ENCODE measurements at places on chromosomes 13 and 19.
A peak's percentile ranks its signal among the peaks of the same experiment; 100 is the strongest.

DNA sequence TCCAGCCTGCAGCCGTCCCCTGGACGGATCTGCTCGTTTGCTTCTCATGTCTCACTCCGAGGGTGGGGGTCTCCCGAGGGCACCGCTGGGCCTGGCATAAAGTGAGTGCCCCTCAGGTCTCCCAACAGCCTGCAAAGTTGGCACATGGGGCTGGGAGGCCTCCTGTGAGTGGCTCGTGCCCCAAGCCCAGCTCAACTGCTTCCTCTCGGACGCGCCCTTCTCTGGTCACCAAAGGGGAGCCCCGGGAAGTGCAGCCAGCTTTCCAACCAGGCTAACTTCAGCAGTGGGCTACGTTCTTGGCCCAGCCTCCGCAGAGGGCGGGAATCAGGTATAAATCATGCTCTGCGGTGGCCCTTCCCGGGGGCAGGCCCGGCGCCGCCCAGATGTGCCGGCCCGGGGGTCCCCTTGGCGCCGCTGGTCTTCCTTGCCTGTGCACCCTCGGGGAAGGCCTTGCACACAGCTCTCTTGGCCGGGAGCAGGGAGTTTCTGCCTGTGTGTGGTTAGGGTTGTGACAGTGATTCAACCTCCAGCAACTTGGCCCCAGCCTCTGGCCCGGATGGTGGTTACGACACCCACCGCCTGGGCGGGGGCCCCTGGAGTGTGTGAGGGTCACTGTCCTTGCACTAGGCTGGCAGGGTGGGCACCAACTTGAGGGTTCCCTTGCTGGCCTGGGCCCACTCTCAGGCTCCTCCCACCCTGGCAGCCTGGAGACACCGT is 20.7 kb downstream of the CEBPG start:
- no peak for DNase-seq

DNA sequence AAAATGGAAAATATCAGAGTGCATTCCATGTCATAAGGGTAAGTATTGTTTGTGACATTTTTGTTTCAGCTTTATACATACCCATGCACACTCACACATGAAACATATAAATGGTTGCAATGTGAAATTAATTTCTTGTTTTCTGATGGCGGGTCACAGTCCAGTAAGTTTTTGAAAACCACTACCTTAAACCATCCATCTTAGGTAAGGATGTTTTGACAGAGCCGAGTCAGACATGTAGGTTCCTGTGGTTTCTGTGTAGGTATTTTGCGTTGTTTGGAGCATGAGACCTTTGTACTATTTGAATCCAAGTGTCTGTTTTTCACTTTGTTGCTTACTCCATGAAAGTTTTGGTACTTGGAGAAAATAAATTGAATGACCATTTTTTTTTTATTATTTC is 121.7 kb downstream of the B3GLCT start:
- DNase-seq, result no peak

DNA sequence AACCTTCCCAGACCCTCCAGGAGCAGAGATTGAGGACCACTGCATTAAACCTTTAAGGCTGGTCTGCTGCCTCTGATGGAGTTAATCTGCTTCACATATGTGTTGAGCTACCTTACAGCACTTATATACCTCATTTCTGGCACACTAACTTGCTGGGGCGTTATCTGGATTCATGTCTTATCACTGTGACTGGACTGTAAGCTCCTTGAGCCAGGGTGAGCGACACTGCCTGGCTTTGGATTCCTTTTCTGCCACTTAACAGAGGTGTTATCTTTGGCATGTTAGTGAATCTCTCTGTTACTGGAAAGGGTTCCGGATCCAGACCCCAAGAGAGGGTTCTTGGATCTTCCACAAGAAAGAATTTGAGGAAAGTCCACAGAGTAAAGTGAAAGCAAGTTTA is 69.8 kb upstream of the RGCC start:
- no peak for DNase-seq

DNA sequence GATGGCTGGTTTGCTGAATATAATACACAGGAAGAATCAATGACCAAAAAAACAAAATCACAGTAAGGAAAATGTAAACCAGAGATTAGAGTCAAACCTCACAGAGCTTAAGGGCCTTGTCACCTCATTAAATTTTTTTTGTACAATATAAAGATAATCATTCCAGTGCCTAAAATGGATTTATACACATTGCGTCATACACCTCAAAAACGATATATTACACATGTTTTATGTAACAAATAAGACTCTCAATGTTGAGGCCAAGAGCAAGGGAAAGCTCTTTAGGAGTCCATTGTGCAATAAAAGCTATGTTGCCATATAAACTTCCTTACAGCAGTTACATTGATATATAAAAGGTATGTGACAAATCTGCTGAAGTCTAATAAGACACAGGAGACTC is 856.7 kb upstream of the SLITRK1 start:
- DNase-seq, result no peak

- no peak for DNase-seq
These were observed 2.4 kb upstream of the RGL3 start for GRCh38 chr19:11421371-11422098.

DNA sequence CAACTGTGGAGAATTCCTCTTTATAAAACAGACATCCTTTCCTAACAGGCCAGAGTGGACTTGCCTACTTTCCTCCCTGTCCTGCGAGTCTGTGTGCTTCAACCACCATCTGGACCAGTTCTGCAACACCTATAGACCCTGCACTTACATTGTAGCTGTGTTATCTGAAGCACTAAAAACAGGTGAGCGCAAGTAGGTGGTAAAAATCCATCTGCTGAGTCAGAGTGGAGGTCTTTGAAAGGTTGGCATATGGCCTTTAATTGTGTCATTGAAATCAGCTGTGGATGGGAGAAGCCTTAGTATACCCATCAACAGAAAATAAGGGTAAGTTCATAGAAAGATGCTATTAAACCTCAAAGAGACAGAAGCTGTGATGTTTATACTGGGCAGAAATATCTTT is 7.6 kb upstream of the NALCN start:
- no peak for DNase-seq

DNA sequence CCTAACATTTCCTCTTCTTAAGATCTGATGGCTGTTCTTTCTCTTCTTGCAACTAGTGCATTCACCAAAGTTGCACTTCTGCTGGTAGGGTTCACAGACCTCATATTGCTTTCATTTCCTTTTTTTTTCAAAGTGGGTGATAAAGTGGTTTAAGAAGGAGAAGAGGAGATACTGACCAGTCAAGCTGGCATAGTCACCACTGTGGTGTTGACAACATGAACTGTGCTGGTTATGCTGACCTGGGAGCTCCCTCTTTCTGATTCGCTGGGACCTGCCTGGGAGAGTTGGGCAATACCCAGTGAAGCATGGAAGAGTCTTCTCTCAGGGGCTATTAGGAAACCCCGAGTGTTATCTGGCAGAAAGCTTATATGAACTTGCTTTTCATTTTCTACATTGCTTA is 222.9 kb downstream of the SLITRK5 start:
- DNase-seq, result no peak

- DNase-seq, result no peak
These were observed 442 bp downstream of the RAB8A start for GRCh38 chr19:16111909-16112752.

GRCh38 chr19:9857920-9858746 is 23.0 kb downstream of the PIN1 start:
- no peak for DNase-seq

DNA sequence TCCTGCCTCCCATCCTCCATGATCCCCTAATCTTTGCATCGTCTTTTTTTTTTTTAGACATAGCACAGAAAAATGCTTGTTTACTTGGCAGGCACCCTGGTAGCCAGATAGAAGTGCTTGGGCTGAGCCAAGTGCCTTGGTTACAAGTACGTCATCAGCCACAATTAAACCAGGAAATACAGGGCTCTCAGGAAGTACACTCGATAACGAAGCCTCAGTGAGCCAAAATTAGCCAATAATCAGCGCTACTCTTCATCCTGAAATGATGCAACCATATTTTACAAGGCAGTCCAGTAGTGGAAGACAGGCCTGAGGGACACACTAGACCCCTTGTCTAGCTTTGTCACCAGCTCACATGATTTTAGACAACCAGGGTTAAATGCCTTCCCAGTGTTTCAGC is 194.0 kb upstream of the NBEA start:
- no peak for DNase-seq

DNA sequence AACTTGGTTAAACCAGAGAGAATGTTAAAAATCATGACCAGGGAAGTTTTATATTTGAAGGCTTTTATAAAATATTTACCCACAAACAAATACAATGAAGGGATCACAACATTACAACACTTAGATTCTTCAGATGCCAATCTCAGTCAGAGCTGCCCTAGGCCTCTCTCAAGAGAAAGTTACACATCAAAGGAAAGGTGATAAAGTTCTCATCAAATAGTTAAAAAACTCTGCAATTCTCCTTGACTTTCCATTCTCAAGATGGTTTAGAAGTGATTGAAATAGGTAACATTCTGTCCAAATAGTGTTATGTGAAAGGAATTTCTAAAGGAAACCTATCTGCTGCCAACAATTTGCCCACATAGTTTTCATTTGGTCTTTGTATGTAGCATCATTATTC is 1115.2 kb upstream of the MIR17HG start:
- DNase-seq, result no peak

GRCh38 chr13:99042521-99043250 is 64.8 kb upstream of the DOCK9 start:
- no peak for DNase-seq

DNA sequence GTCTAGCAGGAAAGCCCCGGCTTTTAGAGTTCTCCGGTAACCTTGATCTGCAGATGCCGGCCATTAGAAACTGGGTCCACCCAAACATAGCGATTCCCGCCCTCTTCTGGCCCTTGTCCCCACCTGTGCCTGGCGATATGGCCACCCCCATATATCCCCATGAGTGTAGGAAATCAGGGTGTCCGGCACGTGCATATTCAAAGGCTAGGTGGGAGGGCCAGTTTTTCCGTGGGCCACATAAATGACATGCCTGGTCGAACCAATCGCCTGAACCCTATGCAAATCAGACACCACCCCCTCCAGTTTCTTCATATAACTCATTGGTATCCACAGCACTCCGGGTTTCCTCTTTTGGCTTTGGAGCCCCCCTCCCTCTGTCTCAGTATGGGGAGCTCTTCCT is 37.4 kb downstream of the ERICH4 start:
- peak; percentile 30 for DNase-seq

GRCh38 chr19:51552996-51553725 is 17.9 kb upstream of the ZNF175 start:
- DNase-seq, result peak; percentile 14

- DNase-seq, result no peak
These were observed 62.6 kb downstream of the IER2 start for GRCh38 chr19:13212759-13213330.

- no peak for DNase-seq
These were observed 55.7 kb downstream of the GGACT start for GRCh38 chr13:100532836-100533435.

DNA sequence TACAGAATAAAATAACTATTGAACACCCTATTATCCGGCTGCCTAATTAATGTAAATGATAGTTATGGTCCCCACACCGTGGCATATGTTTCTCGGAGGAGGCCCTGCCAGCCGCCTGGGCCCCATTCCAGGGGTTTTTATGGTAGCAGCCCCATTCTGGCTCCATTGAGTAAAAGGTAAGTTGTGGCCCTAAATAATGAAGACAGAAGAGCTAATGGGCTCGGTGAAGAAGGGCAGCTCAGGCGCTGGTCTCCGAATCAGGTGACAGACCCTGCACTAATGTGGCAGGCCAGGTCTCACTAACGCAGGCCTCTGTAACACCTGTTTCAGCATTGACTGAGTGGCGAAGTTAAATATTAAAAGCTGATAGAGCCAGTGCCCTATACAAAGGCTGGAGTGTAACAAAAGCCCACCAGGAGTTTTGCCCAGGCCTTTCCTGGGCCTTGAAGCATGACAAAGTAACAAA is 19.1 kb downstream of the POP4 start:
- no peak for DNase-seq

DNA sequence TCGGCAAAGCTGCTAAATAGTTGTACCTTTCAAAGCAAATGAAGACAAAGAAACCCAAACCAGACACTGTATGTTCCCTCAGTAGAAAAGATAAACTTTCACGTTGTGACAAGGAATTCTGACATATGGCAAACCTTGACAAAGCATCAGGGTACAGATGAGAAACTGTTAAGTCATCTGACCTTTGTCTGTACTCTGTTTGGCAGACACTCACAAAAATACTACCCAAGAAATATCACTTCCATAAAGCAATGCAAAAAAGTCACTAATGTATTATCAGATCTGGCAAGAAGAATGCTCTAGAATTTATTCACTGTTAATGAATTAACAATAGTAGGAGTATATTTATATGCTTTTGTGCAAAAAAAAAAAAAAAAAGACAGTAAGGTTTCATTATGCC is 843.7 kb downstream of the DIAPH3 start:
- no peak for DNase-seq

DNA sequence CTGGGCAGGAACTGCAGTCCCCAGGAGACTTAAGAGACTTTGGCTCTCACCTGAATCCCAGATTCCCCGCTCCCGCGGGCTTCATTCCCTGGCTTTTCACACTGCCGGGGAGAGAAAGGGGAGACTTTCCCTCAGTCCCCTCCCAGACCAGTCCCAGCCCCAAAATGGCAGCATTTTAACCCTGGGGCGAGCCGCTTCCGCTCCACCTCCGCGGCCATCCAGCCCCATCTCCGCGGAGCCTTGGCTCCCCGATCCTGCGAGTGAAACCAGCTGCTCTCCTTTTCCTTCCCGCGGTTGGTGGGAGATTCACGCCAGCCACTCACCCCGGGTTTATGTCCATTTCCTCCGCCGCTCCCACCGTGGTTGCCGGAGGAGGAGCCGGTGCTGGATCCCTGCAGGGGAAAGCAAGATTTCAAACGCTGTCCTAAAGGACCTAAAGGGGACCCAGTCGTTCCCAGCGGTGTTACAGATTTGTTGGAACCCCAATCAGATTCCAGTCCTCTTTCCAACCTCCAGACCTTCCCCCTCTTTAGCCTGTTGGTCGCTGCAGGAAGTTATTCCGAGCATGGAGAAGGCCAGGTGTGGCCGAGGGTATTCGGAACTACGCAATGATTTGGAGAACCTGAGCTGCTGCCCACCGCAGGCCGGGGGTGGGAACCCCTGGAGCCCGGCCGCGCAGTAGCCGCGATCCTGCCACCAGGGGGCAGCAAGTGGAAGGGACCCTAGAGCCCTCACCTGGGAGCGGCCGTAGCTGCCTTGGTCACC is 3.4 kb downstream of the DMKN start:
- peak; percentile 57 for DNase-seq

Measured in NCI-H1930 (cell line).